Activated naive CD4-positive, alpha-beta T cell (primary cell): ENCODE measurements at places on chromosomes 3 and 15.

DNA sequence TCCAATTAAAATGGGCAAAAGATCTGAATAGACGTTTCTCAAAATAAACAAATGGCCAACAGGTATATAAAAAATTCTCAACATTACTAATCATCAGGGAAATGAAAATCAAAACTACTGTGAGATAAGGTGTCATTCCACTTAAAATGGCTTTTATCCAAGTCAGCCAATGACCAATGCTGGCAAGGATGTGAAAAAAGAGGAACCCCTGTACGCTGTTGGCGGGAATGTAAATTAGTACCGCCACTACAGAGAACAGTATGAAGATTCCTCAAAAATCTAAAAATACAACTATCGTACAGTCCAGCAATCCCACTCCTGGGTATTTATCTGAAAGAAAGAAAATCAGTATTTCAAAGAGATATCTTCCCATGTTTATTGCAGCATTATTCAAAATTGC lies 176.9 kb upstream of the STT3B start:
- DNase-seq = no peak

DNA sequence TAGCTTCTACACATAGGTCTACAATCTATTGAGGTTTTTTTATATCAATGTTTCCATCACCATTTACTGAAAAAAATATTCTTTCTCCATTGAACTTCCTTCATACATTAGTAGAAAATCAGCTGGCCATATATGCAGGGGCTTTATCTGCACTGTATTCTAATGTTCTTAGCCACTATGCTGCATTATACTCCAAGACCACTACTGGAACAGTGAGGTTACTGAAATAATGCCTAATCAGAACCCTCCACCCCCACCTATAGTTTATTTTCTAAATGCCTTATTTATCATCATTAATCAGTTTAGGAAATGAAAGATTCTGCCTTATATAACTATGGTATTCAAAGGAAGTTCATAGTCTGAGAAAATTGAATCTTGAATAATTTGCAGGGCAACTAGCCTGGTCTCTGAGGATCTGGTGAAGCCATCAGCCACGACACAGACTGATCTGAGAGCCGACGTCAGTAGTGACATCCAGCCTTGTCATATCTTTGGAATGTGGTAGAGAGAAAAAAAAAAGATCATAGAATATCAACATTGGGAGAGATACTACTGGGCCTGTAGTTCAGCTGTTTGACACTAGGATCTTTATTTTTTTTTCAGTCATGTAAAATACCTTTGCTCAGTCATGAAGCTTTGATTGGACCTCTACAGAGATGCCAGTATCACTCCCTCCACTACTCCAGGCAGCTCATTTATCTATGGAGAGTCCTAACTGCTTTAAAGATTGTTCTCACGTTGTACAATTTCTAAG lies 66.6 kb downstream of the P3H2 start:
- DNase-seq = no peak

GRCh38 chr3:52198643-52199608 lies 966 bp downstream of the ALAS1 start:
- DNase-seq = no peak

DNA sequence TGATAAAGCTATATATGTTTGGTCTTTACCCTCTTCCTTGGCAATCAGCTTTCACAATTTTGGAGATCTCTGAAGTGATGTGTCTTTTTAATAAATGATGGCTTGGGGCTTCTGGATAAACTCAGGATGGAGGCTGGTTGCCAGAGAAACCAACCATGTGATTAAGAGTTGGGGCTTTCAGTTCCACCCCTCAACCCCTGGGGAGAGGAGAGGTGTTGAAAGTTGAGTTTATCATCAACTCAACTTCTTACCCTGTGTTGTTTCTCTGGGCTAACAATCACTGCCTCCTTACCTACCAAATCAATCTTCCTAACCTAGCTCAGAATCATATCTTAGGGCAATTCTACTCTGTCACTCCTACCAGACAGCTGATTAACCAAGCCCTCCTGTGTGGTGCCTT lies 735.8 kb downstream of the ZPLD1 start:
- DNase-seq = no peak

GRCh38 chr3:7927015-7927414 lies 574.6 kb upstream of the LMCD1 start:
- no peak for DNase-seq

DNA sequence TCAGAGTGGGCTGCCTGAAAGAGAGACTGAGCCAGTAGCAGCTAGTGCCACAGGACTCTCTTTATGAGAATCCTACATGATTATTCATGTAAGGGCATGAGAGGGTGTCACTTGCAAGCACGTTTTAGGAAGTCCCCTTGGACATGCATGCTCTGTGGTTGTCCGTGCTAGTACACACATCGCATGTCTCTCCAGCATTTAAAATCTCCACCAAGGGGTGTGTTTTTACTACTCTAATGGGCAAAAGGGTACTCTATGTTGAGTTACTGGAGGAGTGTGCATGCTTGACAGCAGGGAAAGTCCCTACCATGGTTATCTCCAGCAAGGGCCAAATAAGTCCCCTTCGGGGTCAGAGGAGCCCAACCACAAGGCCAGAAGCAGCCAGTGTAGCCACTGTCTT lies 70.7 kb downstream of the DCLK3 start:
- no peak for DNase-seq

DNA sequence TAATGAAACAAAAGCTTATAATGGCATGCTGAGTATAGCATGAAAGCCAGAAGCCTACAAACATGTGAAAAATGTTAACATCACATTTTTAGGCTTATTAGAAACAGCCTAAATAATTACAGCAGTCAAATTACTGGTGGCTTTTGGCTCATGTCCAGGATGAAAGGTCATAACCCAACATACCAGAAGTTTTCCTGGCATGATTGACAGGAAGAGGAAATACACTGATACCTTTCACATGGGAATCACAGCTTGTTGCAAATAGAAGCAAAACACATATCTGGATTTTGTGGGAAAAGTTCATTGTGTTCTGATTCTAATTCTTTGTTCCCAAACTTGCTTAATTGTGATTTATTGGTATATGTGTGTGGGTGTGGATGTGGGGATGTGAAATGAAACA lies 393.5 kb upstream of the ARRDC4 start:
- no peak for DNase-seq

- DNase-seq = no peak
Observed at GRCh38 chr3:146503461-146504202, 34.3 kb upstream of the PLSCR2 start.

DNA sequence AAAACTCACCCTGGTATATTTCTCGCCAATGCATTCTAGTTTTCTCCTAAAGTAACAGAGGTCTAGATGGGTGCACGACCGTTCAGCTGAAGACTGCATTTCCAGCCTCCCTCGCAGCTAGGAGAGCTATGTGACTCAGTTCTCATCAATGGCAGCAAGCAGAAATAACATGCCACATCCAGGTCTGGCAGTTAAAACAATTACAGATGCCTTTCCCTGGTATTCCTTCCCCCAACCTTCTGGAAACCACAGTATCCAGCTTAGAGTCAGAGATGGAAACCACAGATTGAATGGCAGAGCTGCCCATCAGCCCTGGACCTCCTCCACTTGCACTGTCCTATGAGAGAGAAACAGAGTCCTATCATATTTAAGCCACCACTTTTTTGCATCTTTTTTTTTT lies 4.8 kb downstream of the HAPLN3 start:
- no peak for DNase-seq

- DNase-seq = no peak
Observed at GRCh38 chr3:124768812-124769211, 38.6 kb downstream of the UMPS start.

- no peak for DNase-seq
Observed at GRCh38 chr3:111684640-111685039, 89.5 kb upstream of the ZBED2 start.

- no peak for DNase-seq
Observed at GRCh38 chr3:171553086-171553485, 92.9 kb upstream of the TNIK start.

GRCh38 chr3:127524296-127524896 lies 66.1 kb downstream of the TPRA1 start:
- DNase-seq = no peak

- no peak for DNase-seq
Observed at GRCh38 chr3:42572278-42572677, 9.5 kb downstream of the SEC22C start.

GRCh38 chr3:105365391-105366325 lies 1.1 kb upstream of the ALCAM start:
- DNase-seq = no peak

DNA sequence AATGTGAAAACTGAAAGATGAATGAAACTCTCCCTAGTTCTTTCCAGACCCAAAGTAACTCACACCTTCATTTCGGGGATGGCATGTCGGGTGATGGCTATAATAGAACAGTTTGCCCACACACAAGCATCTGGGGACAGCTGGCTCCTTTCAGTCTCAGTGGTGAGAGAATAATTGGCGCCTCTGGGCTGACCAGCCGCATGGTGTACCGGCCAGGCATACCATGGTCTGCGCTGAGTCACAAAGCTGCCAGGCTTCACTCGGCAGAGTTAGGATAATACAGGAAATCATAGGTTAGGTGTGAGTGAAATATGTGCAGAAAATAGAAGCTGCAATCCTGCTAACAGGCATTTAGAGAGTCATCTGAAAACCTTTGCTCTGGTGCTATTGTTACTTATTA lies 80.4 kb upstream of the IGF1R start:
- no peak for DNase-seq

DNA sequence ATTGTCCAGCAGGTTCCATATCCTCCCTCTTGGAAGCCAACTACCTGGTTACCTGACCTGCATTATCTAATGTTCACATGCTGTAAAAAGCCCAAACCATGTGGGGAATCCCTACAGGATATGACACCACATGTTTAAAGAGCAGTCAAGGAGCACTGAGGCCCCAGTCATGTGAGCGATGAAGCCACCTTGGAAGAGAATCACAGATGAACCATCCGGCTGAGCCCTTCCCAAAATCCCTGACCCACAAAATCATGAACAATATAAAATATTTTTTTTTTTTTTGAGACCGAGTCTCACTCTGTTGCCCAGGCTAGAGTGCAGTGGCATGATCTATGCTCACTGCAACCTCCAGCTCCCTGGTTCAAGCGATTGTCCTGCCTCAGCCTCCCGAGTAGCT lies 10.6 kb upstream of the ANKDD1A start:
- DNase-seq = no peak

GRCh38 chr3:163952499-163952898 lies 1125.8 kb downstream of the SI start:
- no peak for DNase-seq

- DNase-seq = no peak
Observed at GRCh38 chr15:70339571-70340493, 242.1 kb upstream of the TLE3 start.

- no peak for DNase-seq
Observed at GRCh38 chr3:29281094-29281343, 148 bp downstream of the RBMS3 start.

DNA sequence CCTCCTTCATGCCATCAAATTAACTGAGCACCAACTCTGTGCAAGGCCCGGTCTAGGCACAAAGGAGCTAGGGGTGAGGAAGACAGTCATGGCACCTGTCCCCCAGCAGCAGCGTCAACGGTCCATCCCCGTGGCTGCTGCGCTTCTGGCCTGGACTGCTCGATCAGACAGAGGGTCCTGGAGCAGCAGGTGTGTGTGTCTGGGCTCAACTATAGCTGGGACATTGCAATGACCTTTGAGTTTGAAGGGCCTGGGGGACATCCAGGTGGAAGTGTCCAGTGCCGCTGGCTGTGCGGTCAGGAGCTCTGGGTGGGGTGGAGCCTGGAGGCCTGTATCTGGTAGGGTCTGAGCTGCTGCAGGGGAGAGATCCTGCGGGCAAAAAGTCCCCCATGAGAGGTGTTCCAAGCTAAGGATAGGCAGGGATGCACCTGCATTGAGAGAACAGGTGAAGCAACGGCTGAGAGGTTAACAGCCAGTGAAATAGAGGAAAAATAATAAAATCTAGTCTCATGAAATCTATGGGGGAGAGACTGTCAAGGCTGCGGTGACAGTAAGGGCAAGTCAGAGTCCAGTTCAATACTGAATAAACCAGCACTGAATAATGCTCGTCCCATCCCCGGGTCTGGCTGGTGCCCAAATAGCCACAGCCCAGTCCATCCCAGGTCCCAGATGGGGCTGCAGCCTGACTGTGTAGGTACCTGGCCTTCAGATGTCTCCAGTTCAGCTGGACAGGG lies 25.4 kb upstream of the SLC41A3 start:
- no peak for DNase-seq

DNA sequence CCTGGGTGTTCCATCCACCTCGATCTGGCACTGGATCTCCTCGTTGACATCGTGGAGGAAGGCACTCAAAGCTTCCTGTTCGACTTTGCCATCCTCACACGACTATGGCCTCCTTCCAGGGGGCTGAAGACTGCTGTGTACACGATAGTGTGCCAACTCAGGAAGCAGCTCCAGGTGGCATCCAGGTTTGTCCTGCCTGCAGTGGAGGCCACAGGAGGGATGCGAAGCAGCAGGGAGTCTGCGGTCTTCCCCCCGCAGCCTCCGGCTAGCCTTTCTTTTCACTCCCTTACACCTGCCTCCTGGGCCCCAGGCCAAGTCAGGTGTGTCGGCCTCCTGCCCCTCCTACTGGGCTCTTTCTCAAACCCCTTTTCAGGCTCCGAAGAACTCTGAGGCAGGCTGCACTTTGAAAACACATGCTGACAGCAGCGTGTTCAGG lies 32.2 kb downstream of the SYNM start:
- DNase-seq = no peak

DNA sequence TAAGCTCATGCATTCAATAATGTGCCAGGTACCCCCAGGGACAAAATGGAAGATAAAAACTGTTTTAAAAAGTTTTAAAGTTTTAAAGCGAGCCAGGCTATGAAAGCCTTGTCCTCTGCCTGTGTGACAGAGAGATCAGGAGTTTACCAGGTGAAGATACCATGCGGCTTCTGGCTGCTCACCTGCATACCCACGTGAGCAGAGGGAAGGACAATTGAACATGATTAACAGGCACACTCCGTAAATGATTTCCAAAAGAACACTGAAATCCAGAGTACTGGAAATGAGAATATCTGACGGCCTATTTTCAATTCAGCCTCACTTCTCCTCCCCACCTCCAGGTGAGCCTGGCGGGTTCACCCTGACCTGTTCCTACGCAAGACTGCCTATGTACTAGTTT lies 42.1 kb downstream of the CCDC191 start:
- DNase-seq = no peak

DNA sequence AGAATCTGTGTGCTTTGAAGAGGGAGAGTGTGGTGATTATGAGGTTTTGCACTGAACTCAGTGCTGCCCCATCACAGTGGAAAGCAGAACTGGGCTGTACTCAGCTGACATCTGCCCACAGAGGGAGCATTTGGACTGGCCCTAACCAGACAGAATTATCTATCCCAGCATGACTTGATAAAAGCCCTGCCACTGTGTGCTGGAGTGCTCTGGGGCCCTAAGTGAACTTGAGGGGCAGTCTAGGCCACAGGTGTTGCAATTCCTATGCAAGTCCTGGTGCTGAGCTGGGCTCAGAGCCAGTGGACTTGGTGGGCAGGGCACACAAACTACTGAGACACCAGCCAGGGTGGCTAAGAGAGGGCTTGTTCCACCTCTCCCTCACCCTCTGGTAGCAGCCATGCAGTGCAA lies 269.2 kb upstream of the CTNNB1 start:
- DNase-seq = no peak

GRCh38 chr3:173284301-173284700 lies 113.2 kb upstream of the NLGN1 start:
- DNase-seq = no peak
